ENCODE measurements at places on chromosomes 16 and 17.
A peak's percentile ranks its signal among the peaks of the same experiment; 100 is the strongest.

GRCh38 chr16:54204756-54205155, 81.8 kb downstream of the IRX3 start:
- no peak for DNase-seq

DNA sequence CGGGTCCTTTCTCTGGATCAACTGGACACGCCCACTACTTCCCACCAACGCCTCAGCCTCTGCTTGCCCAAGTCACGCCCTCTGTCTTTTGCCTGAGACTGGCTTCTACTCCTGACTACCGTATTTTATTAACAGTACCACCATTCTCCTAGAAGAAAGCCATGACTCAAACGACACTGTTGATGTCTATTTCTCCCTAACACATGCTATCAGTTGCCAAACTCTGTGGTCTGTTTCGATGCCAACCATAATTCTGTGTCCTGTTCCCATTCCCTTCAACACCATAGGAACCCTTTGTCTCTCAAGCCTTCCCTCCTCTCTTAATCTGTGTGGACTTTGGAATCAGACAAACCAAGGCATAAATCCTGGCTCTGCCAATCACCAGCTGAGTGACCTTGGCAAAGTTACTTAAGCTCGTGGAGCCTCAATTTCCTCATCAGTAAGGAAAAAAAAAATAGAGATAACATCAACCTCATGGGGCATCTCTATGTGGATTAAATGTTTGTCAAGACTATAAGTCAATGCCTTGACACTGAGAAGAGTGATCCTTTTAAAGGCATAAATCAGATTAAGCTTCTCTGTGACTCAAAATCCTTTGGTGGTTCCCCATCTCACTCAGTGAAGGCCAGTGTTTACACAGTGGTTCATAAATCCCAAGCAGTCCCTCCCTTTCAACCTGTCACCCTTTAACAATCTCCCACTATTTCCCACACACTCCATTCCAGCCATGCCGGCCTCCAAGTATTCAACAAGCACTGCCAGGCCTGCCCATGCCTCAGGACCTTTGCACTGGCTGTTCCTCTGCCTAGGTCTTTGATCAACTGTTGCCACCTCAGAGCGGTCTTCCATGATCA, 45.6 kb downstream of the ERN1 start:
- DNase-seq: no peak

- no peak for DNase-seq
Observed at GRCh38 chr16:50386774-50387173, 18.0 kb upstream of the BRD7 start.

DNA sequence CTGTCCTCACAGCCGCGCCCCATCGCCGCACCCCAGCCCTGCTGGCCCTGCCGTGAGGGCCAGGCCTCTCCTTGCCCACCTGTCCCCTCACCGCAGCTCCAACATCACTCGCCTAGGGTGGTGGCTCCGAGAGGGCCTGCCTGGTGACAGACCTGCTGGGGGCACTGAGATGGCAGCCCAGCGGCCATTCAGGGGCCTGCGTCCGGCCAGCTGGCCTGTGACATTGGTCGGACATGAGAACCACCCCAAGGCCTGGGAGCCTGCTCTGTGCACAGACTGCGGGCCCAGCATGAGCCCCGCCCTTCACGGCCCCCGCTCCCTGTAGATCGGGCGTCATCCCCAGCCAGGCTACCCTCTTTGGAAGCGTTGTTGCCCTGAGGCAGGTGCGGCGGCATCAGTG, 11.8 kb downstream of the NME3 start:
- DNase-seq: no peak

- no peak for DNase-seq
Observed at GRCh38 chr17:32520104-32520701, 33.4 kb downstream of the CDK5R1 start.

GRCh38 chr16:77470851-77471250, 36.0 kb upstream of the ADAMTS18 start:
- DNase-seq: no peak

- no peak for DNase-seq
Observed at GRCh38 chr16:66357523-66357928, 9.0 kb upstream of the CDH5 start.

- DNase-seq: peak; percentile 68
Observed at GRCh38 chr17:76736349-76737081, 616 bp downstream of the SRSF2 start.

- no peak for DNase-seq
Observed at GRCh38 chr17:5583426-5584382, 605 bp downstream of the NLRP1 start.

GRCh38 chr16:88886845-88887521, 20.5 kb upstream of the PABPN1L start:
- DNase-seq: no peak

- peak; percentile 62 for DNase-seq
Observed at GRCh38 chr16:69112285-69113129, 7.1 kb downstream of the HAS3 start.

GRCh38 chr17:15343749-15344148, 2.4 kb upstream of the TEKT3 start:
- no peak for DNase-seq

DNA sequence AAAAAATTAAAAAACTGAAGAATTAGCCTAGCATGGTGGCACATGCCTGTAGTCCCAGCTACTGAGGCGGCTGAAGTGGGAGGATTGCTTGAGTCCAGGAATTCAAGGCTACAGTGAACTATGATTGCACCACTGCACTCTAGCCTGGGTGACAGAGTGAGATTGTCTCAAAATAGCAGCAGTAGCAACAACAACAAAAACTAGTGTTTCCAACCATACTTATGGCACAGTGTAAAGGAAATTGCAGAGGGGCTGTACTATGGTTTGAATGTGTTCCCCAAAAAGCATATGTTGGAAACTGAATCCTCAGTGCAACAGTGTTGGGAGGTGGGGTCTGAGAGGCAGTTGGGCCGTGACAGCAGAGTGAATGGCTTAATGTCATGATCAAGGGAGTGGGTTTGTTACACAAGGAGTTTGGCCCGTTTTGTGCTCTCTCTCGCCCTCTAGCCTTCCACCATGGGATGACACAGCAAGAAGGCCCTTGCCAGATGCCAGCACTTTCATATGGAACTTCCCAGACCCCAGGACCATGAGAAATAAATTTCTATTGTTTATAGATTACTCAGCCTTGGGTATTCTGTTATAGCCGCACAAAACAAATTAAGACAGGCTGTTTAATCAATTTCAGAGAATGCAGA, 70.0 kb downstream of the PGS1 start:
- DNase-seq: no peak

DNA sequence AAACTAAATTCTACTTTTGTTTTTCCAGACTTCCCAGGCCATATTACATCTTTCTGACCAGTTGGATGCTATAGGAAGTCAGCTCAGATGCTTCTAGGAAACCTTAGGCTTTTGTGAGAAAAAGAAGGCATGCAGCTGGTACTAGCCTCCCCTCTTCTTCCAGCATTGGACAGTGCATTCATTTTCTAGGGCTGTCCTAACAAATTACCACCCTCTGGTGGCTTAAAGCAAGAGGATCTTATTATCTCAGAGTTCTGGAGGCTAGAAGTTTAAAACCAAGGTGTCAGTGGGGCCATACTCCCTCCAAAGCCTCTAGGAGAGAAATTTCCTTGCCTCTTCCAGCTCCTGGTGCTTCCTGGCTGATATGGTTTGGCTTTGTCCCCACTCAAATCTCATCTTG, 467.8 kb downstream of the SLC39A11 start:
- no peak for DNase-seq

GRCh38 chr16:27676839-27677238, 126.9 kb downstream of the KATNIP start:
- no peak for DNase-seq

DNA sequence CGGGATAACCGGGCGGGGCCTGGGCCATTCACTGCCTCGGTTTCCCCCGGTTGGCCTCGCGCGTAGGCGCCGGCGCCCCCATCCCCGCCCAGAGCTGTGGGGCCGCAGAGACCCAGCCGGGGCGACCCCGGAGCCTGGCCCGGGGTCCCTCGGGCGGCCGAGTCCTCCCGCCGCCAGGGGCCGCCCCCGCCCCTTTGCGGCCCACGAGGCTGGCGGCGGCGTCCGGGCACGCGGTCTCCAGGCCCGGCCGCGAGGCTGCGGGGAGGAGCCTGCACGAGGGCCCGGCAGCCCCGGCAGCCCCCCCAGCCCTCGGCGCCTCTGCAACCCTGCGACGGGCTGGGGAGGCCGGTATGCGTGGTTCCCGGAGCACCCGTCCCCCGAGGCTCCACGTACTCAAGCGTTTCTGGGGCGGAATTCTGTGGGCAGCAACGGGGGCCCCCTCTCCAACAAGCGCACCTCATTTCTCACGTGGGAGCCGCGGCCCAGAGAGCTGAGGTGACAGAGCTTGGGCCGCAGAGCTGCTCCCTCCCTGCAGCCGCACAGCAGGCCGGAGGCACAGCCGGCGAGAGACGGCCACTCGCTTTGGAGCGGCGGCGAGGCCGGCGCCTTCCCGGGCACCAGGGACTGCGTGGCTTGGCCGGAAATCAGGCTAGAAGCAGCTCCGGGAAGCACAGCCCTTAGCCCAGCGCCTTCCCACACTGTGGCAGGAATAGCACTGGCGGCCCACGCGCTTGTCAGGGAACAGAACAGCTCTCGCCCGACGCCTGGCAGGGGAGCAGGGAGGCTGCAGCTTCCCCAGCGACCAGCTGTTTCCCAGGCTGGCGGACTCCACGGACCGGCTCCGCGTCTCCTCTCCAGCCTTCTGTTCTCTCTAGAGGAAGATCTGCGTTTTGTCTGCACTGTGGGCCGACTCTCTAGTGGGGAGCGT, 867 bp upstream of the LIMD2 start:
- no peak for DNase-seq

- no peak for DNase-seq
Observed at GRCh38 chr17:82664701-82665182, 16.5 kb upstream of the WDR45B start.

GRCh38 chr17:77341069-77341541, 200.3 kb downstream of the SEC14L1 start:
- no peak for DNase-seq

GRCh38 chr16:23754594-23755483, at the start of gene CHP2:
Gene CHP2 (plus strand): TSS chr16:23755026. CDS start chr16:23755050, 24 bp downstream.
- DNase-seq: no peak

DNA sequence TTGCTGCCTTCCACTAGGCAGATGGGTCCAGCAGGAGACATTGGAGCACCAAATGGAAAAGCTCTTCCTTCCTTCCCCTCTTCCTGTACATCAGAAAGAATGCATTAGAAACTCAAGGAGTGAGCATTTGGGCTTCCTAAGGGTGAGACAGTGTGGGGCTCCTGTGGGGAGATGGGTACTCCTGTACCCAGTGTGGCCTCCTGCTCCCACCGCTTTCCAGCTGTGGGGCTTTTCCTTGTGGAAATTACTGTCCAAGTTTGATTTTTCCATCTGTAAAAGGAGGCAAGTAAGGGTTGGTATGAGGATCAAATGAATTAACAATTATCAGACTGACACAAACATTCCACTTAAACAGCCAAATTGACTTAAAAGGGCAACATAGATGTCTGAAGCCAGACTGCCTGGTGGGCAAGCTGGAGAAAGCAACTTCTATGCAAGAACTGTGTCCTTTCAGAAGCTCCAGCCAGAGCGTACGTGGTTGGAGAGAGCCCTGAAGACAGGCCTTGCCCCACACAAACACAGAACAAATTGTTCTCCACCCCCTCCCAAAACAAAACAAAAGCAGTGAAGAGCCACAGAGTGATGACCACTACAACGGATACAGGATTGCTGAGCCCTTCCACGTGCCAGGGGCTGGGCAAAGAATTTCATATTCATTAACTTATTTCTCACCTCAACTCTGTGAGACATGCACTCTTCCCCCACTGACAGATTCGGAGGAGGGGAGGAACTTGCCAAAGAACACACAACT, 23.1 kb upstream of the ALDH3A1 start:
- no peak for DNase-seq

- DNase-seq: no peak
Observed at GRCh38 chr17:79041041-79041570, 17.1 kb downstream of the C1QTNF1 start.

- DNase-seq: no peak
Observed at GRCh38 chr17:66458782-66459181, 156.4 kb downstream of the PRKCA start.

DNA sequence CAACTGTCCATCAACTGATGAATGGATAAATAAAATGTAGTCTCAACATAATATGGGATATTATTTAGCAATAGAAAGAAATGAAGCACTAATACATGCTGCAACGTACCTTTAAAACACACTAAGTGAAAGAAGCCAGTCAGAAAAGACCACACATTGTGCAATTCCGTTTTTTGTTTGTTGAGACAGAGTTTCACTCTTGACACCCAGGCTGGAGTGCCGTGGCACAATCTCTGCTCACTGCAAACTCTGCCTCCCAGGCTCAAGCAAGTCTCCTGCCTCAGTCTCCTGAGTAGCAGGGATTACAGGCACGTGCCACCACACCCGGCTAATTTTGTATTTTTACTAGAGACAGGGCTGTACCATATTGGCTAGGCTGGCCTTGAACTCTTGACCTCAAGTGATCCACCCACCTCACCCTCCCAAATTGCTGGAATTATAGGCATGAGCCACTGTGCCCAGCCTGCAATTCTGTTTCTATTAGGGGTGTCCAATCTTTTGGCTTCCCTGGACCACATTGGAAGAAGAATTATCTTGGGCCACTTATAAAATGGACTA, 40.1 kb downstream of the SCNN1B start:
- DNase-seq: no peak

DNA sequence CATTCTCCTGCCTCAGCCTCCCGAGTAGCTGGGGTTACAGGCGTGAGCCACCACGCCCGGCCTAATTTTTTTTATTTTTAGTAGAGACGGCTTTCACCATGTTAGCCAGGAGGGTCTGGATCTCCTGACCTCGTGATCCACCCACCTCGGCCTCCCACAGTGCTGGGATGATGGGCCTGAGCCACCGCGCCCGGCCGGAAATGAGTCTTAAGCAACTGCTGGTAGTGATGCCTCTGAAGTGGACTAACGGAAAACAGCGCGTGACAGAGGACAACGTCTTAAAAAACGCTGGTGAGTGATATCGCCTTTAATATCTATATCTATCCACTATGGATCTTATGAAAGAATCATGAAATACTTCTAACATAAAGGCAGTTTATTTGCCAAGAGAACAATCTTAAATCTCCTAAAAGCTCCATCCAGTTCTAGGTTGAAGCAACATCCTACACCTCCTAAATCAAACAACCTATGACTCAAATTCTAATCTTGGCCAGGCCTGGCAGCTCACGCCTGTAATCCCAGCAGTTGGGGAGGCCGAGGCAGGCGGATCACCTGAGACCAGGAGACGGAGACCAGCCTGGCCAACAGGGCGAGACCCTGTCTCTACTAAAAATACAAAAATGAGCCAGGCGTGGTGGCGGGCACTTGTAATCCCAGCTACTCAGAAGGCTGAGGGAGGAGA, 69.8 kb downstream of the NXN start:
- DNase-seq: no peak

- no peak for DNase-seq
Observed at GRCh38 chr17:40529991-40530390, 28.6 kb upstream of the TNS4 start.

- DNase-seq: peak; percentile 59
Observed at GRCh38 chr17:50532452-50533024, at the start of gene EPN3. Gene EPN3 (plus strand): TSS chr17:50532735. CDS start chr17:50536557, 3,822 bp downstream.

GRCh38 chr17:73359352-73359751, 47.6 kb upstream of the CDC42EP4 start:
- no peak for DNase-seq

GRCh38 chr17:40551091-40551878, 14.0 kb downstream of the CCR7 start:
- DNase-seq: no peak
